ENCODE measurements at places on chromosomes 3 and 15.

DNA sequence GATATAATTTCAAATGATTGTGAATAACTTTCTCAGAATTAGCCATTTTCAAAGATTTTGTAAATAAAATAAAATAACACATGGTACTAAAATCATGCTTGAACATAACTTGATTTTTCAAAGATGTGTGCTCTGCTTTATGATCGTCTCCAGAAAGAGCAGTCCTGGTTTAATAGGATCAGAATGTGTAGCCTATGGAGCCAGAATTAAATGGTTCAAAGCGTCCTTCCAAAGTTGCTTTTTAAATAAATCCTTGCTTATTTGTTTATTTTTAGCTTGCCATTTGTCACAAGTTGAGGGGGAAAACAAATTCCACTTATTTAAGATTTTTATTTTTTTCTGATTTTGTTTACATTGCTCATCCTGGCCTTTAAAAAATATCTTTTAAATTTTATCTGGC is 123.7 kb upstream of the SPRED1 start:
- no peak for DNase-seq

DNA sequence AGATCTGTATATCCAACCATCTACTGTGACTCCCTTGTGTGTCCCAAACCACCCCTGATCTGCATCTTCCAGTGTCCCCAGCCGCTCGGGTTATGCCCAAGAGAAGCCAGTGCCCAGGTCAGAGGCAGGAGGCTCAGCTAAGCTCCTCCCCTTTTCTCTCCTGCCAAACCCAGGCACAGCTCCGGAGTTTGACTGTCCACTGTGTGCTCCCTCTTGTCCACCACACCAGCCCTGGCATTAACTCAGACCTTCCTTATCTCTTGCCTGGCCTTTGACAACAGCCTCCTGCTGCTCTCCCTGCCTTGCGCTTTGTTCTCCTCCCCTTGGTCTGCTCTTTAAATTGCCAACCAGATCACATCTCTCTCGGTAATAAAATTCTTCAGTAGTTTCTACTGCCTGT is 39.3 kb downstream of the DGKG start:
- no peak for DNase-seq

DNA sequence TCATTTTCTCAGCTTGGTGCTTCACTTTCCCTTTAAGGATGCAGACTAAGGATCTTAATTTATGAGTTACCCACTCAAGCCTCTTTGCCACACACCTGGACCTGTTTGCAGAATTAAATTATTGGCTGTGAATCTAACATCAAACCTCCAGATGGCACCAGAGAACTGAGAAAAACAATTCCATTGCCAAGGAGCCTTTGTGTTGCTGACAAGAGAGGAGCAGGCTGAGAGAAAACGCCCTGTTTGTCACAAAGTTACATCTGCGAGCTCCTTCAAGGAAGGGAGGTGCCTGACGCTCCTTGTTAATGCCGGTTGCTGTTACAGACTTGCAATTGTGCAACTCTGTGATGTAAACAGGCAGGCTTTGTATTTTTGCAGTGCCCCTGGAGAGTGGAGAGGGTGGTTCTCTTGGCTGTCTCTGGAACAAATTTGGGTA is 36.3 kb upstream of the TMC3 start:
- DNase-seq: peak; percentile 34

DNA sequence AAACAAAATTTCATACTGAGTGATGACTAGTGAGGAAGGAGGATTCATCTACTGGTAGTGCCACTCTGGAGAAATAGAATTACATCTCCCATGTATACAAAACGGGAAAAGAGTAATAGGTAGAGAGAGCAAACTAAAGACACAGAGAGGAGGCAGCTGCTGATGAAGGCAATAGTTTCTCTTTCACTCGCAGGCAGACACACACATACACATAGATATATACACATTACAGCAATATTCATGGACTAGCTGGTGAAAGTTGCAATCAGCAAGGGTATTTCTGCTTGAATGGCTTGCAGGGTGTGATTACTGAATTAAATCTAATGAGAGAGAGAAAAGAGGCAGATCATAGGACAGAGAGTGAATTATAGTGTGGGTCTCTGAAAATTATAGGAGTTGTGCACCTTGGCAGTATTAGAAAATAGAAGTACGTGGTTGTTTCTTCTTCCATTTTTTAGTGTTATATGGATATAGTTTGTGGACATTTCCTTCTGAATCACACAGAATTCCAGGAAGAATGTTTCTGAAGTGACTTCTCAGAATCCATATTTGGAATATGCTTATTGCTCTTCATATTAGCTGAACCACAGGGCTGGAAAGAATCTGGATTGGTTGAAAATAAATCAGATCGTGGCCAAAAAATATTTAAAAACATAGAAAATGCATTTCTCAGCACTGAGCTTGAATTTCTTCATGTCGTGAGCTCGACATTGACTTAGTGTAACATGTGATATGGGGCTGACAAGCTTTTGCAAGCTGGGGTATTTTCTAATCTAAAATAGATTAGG is 991.2 kb downstream of the TUSC7 start:
- DNase-seq: no peak

- no peak for DNase-seq
Observed at GRCh38 chr3:67737140-67737539, 82.7 kb upstream of the SUCLG2 start.

GRCh38 chr3:134074001-134074789 is 44.5 kb upstream of the SLCO2A1 start:
- DNase-seq: no peak

DNA sequence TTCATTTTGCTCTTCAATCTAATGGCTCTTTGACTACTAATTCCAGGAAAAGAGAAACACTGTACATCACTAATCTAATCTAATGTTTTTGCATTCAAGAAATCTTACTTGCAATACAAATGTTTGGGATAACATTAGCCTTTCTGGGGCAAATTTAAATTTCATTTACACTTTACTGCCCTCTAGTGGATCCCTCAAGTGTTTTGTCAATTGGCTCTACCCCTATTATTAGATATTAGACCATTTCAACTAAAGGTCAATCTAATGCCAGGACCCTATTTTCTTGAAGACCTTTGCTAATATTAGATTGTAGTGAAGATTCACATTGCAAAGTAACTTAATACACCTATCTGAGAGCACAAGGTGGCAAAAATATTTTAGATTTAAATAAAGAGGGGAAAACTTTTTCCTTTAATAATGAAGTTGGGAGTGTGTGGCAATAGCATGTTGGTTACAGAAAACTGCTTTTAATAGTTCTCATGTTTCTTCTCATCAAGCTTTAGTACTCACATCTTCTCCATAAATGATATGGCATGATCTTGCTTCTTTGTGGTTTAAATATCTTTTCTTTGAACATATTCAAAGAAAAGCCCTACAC is 5.0 kb downstream of the C2CD4A start:
- peak; percentile 81 for DNase-seq

- DNase-seq: peak; percentile 75
Observed at GRCh38 chr15:65856821-65857455, 12.4 kb upstream of the RAB11A start.

- no peak for DNase-seq
Observed at GRCh38 chr3:32725721-32726120, 40.7 kb downstream of the CNOT10 start.

GRCh38 chr15:81380668-81381067 is 6.7 kb upstream of the TMC3 start:
- no peak for DNase-seq

GRCh38 chr3:59116233-59116537 is 66.4 kb upstream of the CFAP20DC start:
- no peak for DNase-seq

DNA sequence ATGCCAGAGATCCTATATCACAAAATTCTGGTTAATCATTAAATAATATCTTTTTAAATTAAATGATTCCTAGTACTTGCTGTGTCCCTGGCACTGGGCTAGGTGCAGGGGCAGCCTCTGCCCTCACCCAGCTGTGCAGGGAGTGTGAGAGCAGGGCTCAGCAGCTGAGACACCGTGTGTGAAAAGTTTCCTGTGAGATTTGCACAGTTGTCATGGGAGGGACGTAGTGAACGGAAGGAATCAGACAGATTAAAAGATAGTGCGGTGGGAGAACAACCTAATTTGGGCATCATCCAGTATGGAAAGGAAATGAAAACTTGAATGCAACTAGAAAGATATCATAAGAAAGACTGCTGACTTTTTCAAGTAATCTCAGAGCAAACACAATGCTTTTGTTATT is 204.1 kb downstream of the SSR3 start:
- DNase-seq: no peak

DNA sequence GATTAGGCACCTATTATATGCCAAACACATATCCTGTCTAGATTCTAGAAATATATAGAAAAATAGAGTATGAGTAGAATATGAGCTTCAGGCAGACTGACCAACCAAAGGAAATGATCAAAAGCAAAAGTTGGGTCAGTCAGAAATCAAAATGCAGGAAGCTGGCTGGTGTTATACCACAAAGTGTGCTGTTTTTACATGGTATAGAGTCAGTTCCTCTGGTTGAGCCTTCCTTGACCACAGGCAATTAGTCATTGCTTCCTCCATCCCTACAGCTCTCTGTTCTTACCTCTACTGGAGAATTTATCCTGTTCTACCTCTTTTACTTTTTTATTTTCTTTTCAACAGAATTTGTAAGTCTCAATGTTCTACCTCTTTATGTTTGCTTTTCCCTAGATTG is 149.8 kb downstream of the TMCO5A start:
- peak; percentile 77 for DNase-seq

- no peak for DNase-seq
Observed at GRCh38 chr3:152241142-152242017, 27.3 kb upstream of the MBNL1 start.

DNA sequence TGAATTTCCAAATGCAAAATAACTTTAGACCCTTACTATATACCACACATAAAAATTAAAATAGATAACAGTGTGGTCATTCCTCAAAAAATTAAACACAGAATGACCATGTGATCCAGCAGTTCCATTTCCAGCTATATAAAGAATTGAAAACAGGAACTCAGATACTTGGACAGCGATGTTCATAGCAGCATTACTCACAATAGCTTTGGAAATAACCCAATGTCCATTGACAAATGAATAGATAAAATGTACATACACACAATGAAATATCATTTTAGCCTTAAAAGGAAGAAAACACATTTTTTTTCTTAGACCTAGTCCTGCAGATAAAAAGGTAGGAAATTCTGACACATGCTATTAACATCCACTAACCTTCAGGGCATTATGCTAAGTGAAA is 26.7 kb downstream of the RAD51 start:
- DNase-seq: peak; percentile 79
